Upper lobe of right lung (tissue), 1 donor: ENCODE measurements at places on chromosomes 3 and 15. TPM values are rescaled to one million over a fixed set of nuclear protein-coding genes. Genes with fewer than 3 reads are reported as not detected.

DNA sequence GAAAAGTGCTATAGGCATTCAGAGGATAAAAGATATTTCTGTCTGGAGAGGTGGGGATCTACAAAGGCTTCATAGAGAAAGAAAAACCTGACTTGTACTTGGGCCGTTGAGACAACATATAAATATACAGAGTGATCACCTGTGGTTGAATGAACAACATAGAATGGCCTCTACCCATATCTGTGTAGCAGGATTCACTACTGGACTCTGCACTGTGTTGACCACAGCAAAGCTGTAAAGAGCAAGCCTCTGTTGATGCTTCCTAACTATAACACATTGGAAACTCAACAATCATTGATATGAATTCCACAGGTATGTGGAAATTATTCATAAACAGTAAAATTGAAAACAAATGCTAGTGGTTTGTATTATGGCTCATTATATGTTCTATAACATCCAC is 19.1 kb upstream of the LPP start:
- H3K27ac ChIP-seq: no peak overlapping the region
- no peaks in the 10 kb centered on the region for H3K4me1 ChIP-seq
- H3K4me3 ChIP-seq: no peak overlapping the region
- no peaks in the 10 kb centered on the region for H3K27me3 ChIP-seq
- DNase-seq: no peak

DNA sequence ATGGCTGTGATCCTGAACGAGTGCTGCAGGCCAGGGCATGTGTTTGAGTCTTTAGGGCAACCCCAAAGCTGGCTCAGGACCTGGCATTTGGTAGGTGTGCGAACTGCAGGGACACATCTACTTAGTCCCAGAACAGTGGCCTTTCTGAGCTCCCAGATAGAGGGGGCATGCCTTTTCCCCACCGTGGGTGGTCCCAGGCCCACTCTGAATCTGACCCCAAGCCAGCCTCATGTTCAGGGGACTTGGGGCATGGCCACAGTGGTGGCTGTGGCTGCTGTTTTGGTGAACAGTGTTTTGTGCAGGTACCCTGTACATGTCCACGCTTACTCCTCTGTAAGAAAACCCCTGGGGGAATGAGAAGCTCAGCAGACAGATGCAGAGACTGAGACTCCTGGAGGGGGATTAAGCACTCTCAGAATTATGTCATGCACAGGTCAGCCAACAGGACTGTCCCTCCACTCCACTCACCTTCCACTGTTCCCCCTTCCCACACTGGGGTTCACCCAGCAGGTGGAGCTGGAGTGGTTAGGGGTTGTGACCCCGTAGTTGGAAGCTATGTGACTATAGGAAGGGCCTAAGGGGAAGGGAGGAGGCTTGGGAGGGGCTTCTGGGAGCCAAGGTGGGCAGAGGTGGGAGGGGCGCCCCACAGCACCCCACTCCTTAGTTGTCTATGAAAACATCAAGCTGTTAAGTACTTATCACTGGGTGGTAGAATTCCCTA is 16.4 kb downstream of the ESYT3 start:
- H3K36me3 ChIP-seq: no peaks in the 10 kb centered on the region
- H3K27ac ChIP-seq: no peak overlapping the region
- DNase-seq: peak; percentile 33
- no peaks in the 10 kb centered on the region for H3K27me3 ChIP-seq
- H3K4me1 ChIP-seq: no peaks in the 10 kb centered on the region

DNA sequence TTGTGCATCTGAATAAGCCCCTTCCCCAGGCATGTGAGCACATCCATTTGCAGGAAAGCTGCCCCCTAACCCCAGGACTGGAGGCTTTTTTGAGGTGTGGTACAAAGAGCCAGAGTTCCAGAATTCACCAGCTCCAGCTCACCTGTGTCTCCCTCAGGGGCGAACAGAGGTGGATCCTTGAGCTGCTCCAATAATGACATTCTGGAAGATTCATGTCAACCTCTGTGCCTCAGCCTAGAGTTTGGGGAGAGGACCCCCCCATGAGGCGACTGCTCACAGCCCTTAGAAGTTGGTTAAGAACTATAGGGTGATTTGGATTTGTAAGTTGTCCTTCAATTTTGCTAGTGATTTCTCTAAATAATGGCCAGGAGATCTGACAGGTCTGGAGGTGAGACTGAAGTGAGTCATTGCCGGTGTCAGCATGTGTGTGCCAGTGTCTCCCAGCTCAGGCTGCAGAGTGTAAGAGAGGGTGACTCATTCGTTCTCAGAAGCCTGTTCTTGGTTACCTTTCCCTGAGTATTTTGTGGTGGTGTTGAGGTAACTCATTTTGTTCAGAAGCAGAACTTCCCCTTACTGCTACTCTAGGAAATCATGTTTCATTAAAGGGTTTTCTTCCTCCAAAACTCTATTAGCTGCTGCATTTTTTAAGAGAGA is 136.9 kb upstream of the TOPAZ1 start:
- H3K27ac ChIP-seq: no peak overlapping the region
- H3K36me3 ChIP-seq: no peaks in the 10 kb centered on the region
- H3K4me3 ChIP-seq: no peak overlapping the region
- DNase-seq: no peak
- H3K27me3 ChIP-seq: peaks cover 10% of the 10 kb centered on the region
- H3K4me1 ChIP-seq: no peaks in the 10 kb centered on the region

- no peak overlapping the region for H3K4me3 ChIP-seq
- H3K4me1 ChIP-seq: peaks cover 5% of the 10 kb centered on the region
- H3K27me3 ChIP-seq: no peaks in the 10 kb centered on the region
- no peaks in the 10 kb centered on the region for H3K36me3 ChIP-seq
These were observed 21.9 kb upstream of the TSEN2 start for GRCh38 chr3:12462159-12462947.

DNA sequence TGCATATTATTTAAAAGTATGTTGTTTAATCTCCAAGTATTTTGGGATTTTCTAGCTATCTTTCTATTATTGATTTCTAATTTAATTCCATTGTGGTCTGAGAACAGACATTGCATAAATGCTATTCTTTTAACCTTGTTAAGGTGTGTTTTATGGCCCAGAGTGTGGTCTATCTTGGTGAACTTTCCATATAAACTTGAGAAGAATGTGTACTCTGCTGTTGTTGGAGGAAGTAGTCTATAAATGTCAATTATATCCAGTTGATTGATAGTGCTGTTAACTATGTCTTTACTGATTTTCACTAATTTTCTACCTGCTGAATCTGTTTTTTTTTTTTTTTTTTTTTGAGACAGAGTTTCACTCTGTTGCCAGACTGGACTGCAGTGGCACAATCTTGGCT is 180.9 kb downstream of the ZNF621 start:
- H3K4me3 ChIP-seq: no peak overlapping the region
- no peaks in the 10 kb centered on the region for H3K4me1 ChIP-seq
- no peaks in the 10 kb centered on the region for H3K27me3 ChIP-seq
- H3K27ac ChIP-seq: no peak overlapping the region
- H3K36me3 ChIP-seq: no peaks in the 10 kb centered on the region

DNA sequence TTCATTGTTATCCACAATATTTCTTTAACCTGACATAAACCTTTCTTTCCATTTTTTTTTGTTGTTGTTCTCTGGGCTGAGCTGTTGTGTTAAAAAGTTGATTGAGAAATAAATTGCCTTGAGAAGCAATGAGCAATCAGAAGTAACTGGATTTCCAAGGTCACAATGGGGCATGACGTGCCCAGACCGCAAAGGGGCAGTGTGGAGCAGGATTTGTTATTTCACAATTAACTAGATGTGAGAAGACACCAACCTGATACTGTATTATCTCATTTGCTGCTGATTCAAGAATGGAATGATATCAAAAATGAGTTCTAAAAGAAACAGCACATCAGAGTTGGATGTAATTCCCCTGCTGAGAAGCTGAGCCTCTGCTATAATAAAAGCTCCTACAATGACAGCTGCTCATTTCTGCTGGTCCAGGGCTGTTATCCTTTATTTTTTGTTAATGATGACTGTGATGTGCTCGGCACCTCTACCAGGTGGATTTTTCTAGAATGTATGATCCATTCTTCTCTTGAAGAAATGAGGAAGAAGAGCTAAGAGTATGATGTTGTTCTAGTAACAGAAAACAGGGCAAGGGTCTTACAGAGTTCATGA is 28.1 kb downstream of the CPNE4 start:
- H3K27ac ChIP-seq: no peak overlapping the region
- no peak for DNase-seq
- no peaks in the 10 kb centered on the region for H3K36me3 ChIP-seq

- no peak overlapping the region for H3K4me3 ChIP-seq
- H3K27ac ChIP-seq: no peak overlapping the region
- H3K4me1 ChIP-seq: no peaks in the 10 kb centered on the region
- no peaks in the 10 kb centered on the region for H3K36me3 ChIP-seq
- H3K27me3 ChIP-seq: no peaks in the 10 kb centered on the region
These were observed 166.2 kb upstream of the ROBO2 start for GRCh38 chr3:76873532-76874242.

DNA sequence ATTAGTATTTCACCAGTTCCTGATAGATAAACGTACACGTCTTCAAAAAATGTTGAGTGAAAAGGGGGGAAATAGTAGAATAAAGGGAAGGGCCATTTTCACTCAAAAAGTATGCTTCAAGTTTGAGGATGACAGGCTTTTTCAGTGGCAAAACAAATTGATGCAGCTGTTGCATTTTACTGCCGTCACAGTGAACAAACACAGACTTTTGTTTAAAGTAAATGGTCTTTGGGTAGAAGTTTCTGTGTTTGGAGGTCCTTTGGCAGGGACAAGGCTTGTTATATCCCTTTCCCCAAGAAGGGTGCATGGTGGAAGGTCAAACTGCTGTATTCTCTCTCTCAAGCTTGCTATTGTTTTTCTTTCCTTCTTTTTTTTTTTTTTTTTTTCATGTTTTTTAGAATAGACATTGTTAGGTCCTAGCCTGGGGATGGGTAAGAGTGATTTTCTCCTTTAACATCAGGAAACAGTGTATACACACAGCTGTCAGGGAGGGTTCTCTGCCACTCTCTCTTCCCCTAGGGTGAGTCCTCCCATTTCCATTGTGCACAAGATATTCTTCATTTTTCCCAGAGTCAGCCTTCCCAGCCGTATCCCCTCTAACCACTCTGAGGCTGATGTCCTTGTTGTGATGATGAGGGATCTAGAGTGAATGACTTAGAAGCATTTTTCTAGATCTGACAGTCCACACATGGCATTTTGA is 6.6 kb upstream of the SUCNR1 start:
- no peaks in the 10 kb centered on the region for H3K36me3 ChIP-seq
- no peaks in the 10 kb centered on the region for H3K27me3 ChIP-seq
- DNase-seq: no peak
- H3K27ac ChIP-seq: peak overlapping the region; percentile 18

DNA sequence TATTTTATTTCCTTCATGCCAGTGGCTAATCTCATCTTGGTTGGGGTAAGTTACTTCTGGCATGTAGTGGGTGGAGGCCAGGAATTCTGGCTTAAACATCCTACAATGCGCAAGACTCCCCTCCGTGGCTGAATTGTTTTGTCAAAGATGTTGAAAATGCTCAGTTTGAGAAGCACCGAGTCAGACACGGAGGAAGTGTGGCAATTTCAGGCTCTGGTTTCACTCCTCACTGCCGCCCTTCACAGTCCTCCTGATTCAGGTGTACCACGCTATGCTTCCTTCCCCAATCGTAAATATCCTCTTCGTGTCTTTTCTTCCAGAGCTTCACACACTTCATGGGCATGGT is 150.7 kb downstream of the OPA1 start:
- H3K27ac ChIP-seq: no peak overlapping the region
- no peak overlapping the region for H3K4me3 ChIP-seq
- DNase-seq: no peak
- H3K36me3 ChIP-seq: no peaks in the 10 kb centered on the region
- no peaks in the 10 kb centered on the region for H3K27me3 ChIP-seq
- H3K4me1 ChIP-seq: no peaks in the 10 kb centered on the region

DNA sequence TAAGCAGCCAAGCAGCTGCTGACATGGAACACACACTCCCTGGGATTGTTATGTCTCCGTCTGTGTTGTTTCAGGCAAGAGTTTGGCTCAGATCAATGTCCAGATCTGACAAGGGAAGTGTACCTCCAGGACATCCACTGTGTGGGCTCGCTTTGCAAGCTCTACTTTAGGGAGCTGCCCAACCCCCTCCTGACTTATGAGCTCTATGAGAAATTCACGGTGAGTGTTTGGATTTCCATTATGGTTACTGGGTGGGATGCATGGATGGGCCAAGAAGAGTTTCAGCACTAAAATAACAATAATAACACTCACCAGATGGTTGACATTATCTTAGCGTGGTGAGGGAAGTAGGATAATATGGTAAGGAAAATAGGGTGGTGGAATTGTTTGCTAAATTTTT is 74.1 kb downstream of the ARHGAP31 start:
- no peaks in the 10 kb centered on the region for H3K27me3 ChIP-seq
- H3K4me3 ChIP-seq: no peak overlapping the region
- no peak for DNase-seq
- H3K36me3 ChIP-seq: peaks cover 60% of the 10 kb centered on the region
- no peaks in the 10 kb centered on the region for H3K4me1 ChIP-seq

- no peak for DNase-seq
- H3K27ac ChIP-seq: peak overlapping the region; percentile 6
- H3K36me3 ChIP-seq: no peaks in the 10 kb centered on the region
- no peaks in the 10 kb centered on the region for H3K27me3 ChIP-seq
- H3K4me1 ChIP-seq: peaks cover 36% of the 10 kb centered on the region
These were observed 81.4 kb downstream of the ARNT2 start for GRCh38 chr15:80485370-80486164.

DNA sequence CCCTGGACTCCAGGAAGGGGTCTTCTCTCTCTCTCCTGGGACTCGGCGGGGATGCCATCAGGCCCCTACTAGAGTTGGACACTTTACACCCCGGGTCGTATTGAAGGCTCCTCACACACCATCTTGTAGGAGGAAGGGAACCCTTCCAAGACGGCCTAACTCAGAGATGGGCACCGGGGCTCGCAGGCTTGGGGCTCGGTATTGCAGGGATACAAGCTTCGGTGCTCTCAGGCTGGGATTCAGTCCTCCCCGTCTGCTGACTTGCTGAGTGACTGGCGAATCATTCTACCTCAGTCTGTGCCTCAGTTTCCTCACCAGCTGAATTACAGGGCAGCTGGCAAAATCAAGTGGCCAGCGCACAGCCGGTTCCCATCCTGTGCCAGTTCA is 419 bp upstream of the CALML4 start:
- no peaks in the 10 kb centered on the region for H3K36me3 ChIP-seq
- H3K4me3 ChIP-seq: peak overlapping the region; percentile 36
- no peaks in the 10 kb centered on the region for H3K27me3 ChIP-seq
- no peak for DNase-seq

Gene IL5RA
- 0.69 TPM for total RNA-seq

Gene SCN5A
- 0.58 TPM for total RNA-seq

Gene TTC21A
- total RNA-seq: 11.6 TPM

Gene SMAD6
- 167 TPM for total RNA-seq

Gene GOLGA8T
- 0.20 TPM for total RNA-seq

Gene DUOX1
- 327 TPM for total RNA-seq

Gene STX19
- total RNA-seq: 2.8 TPM

Gene FBN1
- 46.9 TPM for total RNA-seq

Gene COL8A1
- 95.1 TPM for total RNA-seq
